A549 treated with dexamethasone at 1 μM for 4 hours (cell line): ENCODE measurements at places on chromosomes 6 and 20. TPM values are rescaled to one million over a fixed set of nuclear protein-coding genes. Genes with fewer than 3 reads are reported as not detected.

TM9SF4 gene
- total RNA-seq, result 30.5 to 41.7 TPM (median 40.4 TPM) in 5 replicates

SAMD5 gene
- total RNA-seq, result 0.47 to 0.70 TPM (median 0.53 TPM) in 5 replicates

HLA-DRA gene
- not detected in 5 replicates for total RNA-seq

ANGPT4 gene
- total RNA-seq, result 0.02 to 0.04 TPM (median 0.03 TPM) in 4 of 5 replicates, not detected in the other

ACTL10 gene
- not detected in 5 replicates for total RNA-seq

PACRG gene
- total RNA-seq, result 0.32 TPM in 1 of 5 replicates, not detected in the others

BCAS1 gene
- 0.44 to 0.69 TPM (median 0.64 TPM) in 5 replicates for total RNA-seq

ADGRF5 gene
- 0.01 TPM in 1 of 5 replicates, not detected in the others for total RNA-seq

BPI gene
- total RNA-seq, result not detected in 5 replicates

MATN4 gene
- 0.03 to 0.14 TPM (median 0.07 TPM) in 5 replicates for total RNA-seq

GSTA3 gene
- not detected in 5 replicates for total RNA-seq

LPA gene
- total RNA-seq, result 0.08 to 0.21 TPM (median 0.14 TPM) in 5 replicates

FAM50B gene
- 4.6 to 6.2 TPM (median 5.8 TPM) in 5 replicates for total RNA-seq

ZMYND8 gene
- total RNA-seq, result 11.5 to 18.8 TPM (median 16.7 TPM) in 5 replicates
